ENCODE measurements at places on chromosomes 4 and X.

DNA sequence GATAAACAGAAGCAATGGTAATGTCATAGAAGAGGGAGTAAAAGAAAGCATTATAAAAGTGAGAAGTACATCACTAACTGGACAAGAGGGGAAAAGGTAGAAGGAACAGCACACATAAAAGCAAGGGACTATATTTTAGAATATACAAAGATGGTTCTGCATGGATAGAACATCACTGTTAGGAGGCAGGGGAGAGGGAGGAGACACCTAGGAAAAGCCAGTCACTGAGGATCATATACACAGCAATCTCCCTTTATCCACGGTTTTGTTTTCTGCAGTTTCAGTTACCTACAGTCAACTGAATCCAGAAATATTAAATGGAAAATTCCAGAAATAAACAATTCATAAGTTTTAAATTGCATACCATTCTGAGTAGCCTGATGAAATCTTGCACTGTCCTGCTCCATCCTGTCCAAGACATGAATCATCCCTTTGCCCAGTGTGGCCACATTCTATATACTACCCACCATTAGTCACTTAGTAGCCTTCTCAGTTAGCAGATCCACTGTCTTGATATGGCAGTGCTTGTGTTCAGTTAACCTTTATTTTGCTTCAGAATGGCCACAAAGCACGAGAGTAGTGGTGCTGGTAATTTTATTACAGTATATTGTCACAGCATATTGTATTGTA is 74.2 kb downstream of the PPA2 start:
- no peak for DNase-seq

DNA sequence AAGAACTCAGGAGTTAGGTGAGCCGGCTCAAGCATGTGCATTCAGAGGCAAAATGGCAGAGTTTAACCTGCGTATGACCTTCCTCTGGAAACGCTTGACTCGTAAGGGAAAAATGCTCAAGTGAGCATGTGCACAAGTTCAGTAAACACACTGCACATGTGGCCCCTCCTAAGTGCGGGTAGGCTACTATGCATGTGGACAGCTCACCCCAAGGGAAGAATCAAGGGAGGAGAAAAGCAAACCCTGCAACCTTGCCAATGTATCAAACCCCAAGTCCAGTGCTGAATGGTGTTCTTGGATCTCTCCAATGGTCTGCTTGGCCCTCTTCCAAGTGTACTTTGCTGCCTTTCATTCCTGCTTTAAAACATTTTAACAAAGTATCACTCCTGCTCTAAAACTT is 407.1 kb downstream of the ADAM29 start:
- no peak for DNase-seq

DNA sequence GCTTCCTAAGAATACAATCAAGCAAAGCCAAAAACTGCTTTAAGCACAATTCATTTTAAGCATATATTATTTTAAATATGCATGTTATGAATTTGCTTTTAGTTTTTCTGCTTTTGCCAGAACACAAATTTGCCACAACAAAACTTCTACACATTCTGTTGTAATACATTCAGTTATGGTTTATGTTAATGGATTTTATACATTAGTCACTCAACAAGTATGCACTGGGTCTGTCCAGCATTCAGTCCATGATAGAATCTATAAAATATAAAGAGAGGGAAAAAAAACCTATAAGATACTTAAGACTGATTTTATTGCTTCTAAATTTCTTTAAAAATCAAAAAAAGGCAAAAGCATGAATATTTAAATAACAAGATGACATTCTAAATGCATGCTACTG is 22.2 kb downstream of the IQCM start:
- no peak for DNase-seq

DNA sequence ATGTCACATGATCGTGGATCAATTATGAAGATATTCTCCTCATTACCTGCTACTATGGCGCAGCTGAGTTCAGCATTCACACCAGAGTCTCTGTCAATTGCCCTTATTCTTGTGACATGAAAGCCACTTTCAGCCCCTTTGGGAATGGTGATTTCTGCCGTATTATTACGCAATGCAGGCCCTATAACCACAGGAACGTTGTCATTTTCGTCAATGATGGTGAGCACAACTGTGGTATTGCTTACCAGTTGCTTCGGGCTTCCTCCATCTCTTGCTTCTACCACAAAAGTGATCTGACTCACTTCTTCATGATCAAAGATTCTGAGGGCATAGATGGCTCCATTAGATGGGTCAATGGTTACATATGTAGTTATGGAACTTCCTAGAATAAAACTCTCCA is 2.1 kb downstream of the PCDH18 start:
- no peak for DNase-seq

DNA sequence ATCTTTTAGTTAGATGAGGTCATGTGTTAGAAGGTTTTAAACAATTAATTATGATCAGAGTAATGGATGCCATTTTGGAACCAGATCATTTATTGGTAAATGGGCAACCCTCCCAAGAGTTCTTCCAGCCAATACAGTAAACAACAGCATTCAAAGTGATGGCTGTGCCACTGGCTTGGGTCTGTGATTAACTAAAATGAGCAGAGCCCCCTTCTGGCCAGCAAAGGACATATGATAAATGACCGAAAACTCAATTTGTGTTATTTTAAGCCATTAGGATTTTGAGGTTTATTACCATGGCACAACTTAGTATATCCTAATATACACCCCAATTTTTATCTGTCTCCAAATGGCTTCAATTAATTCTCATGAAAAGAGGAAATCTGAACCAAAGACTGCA is 90.8 kb upstream of the NPFFR2 start:
- no peak for DNase-seq

DNA sequence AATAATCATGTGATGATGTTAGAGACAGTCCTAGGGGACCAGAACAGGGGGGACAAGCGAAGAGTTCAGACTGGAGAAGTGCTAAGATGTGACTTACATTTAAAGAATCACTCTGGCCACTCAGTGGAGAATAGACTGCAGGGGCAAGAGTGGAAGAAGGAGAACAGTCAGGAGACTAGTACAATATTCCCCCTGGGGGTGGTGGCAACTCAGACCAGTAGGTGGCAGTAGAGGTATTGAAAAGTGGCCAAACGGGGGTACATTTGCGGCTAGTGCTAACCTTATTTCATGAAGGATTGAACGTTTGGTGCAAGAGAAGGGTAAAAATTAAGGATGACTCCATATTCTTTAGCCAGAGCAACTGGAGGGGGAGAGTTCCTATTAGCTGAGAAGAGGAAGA is 2.7 kb upstream of the BMX start:
- DNase-seq, result peak; percentile 9

- DNase-seq, result no peak
Measured at GRCh38 chr4:139756391-139757180, 91.0 kb downstream of the MGST2 start.

- no peak for DNase-seq
Measured at GRCh38 chr4:17578482-17578891, 1.5 kb downstream of the LAP3 start.

GRCh38 chrX:63387411-63387810 is 36.3 kb upstream of the SPIN4 start:
- DNase-seq, result no peak

DNA sequence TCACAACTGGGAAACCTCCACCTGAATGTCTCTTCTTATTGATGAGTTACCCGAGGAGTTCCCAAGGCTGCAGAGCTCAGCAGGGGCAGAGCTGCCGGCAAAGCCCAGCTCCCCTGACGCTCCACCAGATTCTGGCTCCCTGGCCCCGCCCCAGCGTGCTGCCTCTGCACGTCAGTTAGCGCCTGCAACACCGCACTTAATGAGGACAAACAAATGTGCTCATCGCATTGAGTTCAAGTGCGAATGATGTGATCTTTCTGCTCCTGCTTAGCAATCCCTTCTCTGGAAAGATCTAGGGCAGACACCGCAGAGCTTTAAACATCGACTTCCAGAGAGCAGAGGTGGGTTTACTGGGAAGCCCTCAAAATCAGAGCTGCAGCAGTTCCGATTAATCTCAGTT is 55.5 kb upstream of the FBXW7 start:
- DNase-seq, result no peak

DNA sequence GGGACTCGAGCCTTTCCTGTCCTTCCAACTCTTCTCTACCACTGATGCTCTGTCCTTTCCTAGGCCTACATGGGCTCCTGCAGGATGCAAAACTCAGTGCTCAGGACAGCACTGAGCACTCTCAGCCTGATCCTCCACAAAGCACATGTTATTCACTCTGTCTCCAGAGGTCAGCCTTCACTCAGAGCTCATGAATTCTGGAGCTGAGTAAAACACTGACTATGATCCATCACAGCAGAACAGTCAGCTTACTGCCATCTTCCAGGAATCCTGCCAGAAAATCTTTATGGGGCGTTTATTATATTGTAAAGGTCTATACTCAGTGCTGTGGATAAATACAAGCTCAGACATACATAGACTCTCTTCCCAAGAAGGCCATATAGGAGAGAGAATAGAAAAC is 121.5 kb upstream of the CPEB2 start:
- DNase-seq, result no peak

DNA sequence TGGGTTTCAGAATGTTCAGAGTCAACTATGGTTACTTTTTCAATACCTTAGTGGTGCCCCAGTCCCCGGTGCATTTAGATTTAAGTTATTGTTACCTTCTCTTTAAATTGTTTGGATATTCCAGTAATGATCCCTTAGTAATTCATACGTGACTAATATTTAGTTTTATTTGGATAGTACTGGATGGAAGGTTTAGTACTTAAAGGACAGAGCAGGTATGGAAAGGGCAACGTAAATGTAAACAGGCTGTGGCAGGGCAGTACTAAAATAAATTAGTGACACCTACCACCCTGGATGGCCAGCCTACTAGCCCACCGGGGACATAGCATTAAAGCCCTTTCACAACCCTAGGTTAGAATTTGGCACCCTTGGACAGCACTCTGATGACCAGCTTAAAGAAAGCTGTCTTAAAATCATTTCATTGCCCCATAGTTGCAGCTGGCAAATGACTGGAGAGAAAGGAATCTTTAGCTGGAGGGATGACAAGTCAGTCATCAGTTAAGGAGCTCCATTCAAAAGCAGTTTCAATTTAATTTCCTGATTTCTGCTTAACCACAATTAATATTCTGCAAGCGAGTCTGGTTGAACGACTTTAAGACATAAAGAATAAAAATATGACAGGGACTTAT is 16.4 kb downstream of the PLP1 start:
- DNase-seq, result no peak

GRCh38 chr4:78784236-78784865 is 8.2 kb downstream of the BMP2K start:
- no peak for DNase-seq

GRCh38 chrX:27132862-27133261 is 330.3 kb downstream of the PPP4R3C start:
- DNase-seq, result no peak

GRCh38 chr4:180682776-180683175 is 1560.4 kb upstream of the TENM3 start:
- DNase-seq, result no peak

GRCh38 chr4:15457406-15458201 is 12.1 kb upstream of the CC2D2A start:
- DNase-seq, result no peak

DNA sequence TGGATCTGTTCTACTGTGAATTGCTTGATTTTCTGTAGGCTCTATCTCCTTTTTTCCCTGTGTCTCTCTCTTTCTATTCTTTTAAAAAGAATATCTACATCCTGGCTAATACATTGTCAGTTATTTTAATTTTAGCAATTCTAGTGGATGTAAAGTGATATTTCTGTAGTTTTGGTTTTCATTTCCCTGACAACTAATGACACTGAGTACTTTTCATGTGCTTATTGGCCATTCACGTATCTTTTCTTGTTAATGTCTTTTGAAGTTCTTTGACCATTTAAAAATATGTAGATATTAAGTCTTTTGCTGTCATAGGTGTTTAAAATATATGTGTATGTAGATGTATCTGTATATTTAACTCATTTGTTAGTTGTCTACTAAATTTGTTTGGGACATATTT is 59.0 kb upstream of the SOX3 start:
- no peak for DNase-seq

- no peak for DNase-seq
Measured at GRCh38 chr4:2786794-2787229, 6.1 kb upstream of the SH3BP2 start.

Measured in stimulated activated CD4-positive, alpha-beta T cell treated with anti-CD3 and anti-CD28 coated beads, Interleukin-2, amount 100 ng/mL, for 4 hours (primary cell).